ENCODE measurements at places on chromosomes 12 and 14.

- no peak for DNase-seq
These were observed 141.3 kb downstream of the EMP1 start for GRCh38 chr12:13337791-13338190.

DNA sequence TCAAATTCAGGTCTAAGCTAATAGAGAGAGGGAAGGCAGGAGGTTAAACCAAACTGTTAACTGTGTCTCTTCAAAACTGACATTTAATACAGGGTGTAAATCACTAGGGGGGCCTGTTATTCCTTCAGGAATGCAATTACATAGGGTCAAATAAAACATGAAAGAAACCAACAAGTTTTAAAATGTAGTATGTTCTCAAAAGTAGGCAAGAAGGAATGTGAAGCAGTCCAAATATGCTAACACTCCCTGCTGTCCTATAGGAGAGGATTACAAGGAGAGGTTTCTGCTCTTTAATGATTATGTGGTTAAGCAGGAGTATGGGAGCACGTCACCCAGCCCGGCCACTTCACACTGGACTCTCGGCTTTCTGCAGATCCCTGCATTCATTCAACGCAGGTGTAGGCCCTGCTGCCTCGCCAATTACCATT is 42.5 kb upstream of the BMP4 start:
- peak; percentile 70 for DNase-seq

GRCh38 chr12:31742891-31743290 is 14.1 kb upstream of the AMN1 start:
- DNase-seq: no peak

- peak; percentile 75 for DNase-seq
These were observed 188.5 kb downstream of the CCDC91 start for GRCh38 chr12:28378736-28379135.

- no peak for DNase-seq
These were observed 6.8 kb downstream of the ENDOU start for GRCh38 chr12:47718531-47718930.

DNA sequence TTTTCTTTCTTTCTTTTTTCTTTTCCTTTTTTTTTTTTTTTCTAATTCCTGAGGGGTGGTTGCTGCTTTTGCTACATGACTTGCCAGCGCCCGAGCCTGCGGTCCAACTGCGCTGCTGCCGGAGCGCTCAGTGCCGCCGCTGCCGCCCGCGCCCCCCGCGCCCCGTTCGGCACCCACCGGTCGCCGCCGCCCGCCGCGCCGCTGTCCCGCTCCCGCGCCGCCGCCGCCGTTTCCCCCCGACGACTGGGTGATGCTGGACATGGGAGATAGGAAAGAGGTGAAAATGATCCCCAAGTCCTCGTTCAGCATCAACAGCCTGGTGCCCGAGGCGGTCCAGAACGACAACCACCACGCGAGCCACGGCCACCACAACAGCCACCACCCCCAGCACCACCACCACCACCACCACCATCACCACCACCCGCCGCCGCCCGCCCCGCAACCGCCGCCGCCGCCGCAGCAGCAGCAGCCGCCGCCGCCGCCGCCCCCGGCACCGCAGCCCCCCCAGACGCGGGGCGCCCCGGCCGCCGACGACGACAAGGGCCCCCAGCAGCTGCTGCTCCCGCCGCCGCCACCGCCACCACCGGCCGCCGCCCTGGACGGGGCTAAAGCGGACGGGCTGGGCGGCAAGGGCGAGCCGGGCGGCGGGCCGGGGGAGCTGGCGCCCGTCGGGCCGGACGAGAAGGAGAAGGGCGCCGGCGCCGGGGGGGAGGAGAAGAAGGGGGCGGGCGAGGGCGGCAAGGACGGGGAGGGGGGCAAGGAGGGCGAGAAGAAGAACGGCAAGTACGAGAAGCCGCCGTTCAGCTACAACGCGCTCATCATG is 654 bp downstream of the FOXG1 start:
- no peak for DNase-seq

DNA sequence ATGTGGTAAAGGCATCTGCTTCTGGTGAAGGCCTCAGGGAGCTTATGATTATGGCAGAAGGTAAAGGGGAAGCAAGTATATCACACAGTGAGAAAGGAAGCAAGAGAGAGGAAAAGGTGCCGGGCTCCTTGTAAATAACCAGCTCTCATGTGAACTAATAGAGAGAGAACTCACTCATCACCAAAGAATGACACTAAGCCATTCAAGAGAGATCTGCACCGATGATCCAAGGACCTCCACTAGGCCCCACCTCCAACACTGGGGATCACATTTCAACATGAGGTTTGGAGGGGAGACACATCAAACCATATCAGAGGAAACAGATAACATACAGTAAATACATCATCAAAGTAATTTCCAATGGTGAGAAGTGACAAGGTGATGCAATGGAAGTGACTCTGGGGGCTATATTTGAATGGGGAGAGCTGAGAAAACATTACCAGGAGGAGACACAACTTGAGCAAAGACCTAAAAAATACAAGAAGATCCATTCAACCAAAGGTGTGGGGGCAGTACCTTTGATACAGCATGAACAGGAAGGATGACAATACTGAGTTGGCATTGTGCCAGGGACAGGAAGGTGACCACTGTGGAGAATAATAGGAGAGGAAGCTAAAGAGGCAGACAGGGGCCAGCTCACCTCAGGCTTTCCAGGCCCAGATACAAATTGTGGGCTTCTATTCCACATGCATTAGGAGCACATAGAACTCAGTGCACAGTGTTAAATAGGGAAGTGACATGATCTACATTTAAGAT is 134.4 kb upstream of the GRIP1 start:
- no peak for DNase-seq

GRCh38 chr12:86613311-86613710 is 357.1 kb upstream of the MGAT4C start:
- DNase-seq: no peak

GRCh38 chr12:95802482-95803270 is 12.1 kb upstream of the NTN4 start:
- DNase-seq: peak; percentile 44

GRCh38 chr12:38053655-38054464 is 262.7 kb upstream of the ALG10B start:
- DNase-seq: no peak

- no peak for DNase-seq
These were observed 1659.2 kb upstream of the FLRT2 start for GRCh38 chr14:83870546-83871270.

GRCh38 chr12:12461923-12462315 is 100.7 kb downstream of the DUSP16 start:
- DNase-seq: no peak

GRCh38 chr12:43054085-43054484 is 464.5 kb upstream of the PRICKLE1 start:
- no peak for DNase-seq

DNA sequence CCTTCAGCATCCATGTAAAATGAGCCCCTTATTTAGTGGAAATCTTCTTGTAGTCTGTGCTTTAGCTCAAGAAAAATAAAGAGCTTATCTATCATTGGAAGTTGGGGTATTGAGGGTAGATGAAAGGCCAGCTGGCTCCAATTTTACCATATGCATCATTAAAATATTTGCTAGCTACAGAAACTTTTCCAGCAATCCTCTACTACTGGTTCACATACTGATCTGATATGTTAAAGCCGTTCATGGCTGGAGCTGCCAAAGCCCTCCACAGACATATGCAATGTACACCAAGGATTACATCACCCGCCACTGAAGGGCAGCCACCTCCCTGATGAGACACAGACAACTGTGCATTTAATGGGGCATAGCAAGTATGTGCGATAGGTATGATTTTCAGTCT is 1205.3 kb downstream of the GALC start:
- DNase-seq: peak; percentile 95
